Stimulated activated naive B cell treated with anti-CD40 and anti-IgM and Interleukin-4, amounts not matched to agents 10 μg/mL and 1 μg/mL and 100 μg/mL, for 72 hours (primary cell): ENCODE measurements at places on chromosomes 5 and 9.

- no peak for DNase-seq
Measured at GRCh38 chr9:38705917-38706316, 14.0 kb downstream of the FAM240B start.

GRCh38 chr9:81374459-81375186 is 314.7 kb downstream of the TLE1 start:
- no peak for DNase-seq

DNA sequence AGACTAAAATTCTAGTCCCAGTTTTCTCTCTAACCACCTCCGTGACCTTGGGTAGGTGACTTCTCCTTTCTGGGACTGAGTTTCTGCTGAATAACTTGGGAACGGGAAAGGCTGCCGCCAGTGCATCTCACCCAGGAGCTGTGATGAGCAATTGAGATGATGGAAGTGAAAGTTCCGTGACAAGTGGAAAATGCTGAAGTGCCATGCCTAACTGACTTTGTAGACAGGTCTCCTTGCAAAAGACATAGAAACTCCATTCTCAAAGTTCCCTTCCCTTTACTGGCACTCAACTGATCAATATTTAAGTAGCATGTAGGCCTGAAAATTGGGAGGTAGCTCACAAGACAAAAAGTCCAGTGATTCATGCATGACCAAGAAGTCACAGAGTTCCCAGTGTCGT is 6.3 kb upstream of the ADAM19 start:
- DNase-seq, result no peak

DNA sequence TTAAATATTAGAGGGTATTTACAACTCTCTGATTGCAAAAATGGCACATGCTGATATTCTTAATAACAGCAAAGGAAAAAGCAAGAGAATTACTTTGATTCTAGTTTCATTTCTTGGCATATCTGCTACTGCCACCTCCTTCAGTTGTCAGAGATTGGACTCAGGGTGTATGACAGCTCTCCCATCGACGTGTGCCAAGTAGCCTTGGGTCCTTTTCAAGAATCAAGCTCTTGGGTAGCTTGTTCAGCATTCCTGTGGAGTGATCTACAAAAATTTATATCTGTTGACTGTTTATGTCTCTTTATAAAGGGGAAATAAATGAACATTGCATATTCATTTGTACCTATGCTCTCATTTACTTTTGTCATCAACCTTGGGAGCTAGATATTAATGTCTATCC is 315.6 kb downstream of the PRR16 start:
- DNase-seq, result no peak

DNA sequence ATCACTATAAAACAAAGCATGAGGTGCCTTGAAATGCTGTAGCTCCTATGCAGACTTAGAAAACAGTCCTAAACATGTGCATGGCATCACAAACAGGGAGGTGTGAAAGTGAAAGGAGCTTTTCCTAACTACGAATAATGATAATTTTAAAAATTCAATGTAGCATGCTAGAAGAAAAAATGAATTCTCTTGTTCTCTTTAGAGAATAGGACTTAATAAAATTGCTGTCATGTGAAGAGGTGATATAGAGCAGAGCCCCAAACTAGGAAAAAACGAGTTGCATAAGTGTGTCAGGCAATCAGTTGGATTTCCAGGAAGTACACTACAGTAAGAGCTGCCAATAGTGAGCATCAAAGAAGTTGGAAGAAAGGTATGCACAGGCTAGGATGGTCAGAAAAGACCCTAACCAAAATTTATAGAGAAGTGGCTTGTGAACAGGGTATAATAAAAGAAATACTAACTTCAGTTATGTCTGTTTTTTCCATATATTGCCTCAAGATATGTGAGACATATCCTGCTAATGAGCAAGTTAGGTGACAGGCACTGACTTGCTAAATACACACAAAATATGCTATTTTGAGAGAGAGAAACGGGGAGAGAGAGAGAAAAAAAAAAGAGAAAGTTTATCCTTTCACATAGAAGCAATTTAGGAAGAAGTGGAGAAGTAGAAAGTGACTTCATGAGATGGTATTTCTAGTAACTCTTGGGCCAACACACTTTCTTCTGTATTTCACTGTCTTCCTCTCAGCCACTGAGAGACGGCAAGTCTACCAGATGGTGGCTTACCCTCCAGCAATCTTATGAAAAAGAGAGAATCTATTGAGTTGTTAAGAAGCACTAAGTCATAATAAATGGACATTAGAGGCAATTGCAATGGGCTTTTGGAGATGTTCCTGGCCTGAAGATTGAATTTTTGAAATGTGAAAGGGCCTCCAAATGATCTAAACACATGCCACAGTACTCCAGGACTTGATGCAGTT is 18.0 kb downstream of the ITGA2 start:
- DNase-seq, result no peak

DNA sequence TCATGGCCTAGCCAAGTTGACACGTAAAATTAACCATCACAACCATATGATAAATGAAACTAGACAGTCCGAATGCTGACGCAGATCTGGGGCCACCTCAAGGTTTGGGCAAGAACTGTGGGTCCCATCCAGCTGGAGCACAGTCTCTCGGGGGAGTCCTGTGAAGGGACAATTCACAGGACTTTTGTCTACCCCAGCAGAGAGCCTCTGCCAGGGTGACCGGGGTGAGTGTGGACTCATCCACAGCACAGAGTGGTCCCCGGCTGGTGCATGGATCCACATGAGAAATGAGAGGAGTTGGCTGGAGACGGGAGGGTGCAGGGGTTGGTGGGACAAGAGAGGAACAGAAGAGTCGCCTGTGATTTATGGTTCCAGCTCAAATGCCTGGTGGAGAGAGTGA is 17.7 kb upstream of the MED10 start:
- DNase-seq, result no peak

- DNase-seq, result no peak
Measured at GRCh38 chr5:31027721-31028120, 165.8 kb upstream of the CDH6 start.

- peak; percentile 5 for DNase-seq
Measured at GRCh38 chr9:2465921-2466460, 155.6 kb upstream of the VLDLR start.

GRCh38 chr9:3464033-3464638 is 61.7 kb downstream of the RFX3 start:
- DNase-seq, result no peak

GRCh38 chr5:848671-849111 is 2.1 kb downstream of the ZDHHC11 start:
- no peak for DNase-seq

GRCh38 chr5:169286572-169287300 is 14.2 kb downstream of the SLIT3 start:
- DNase-seq, result no peak

- no peak for DNase-seq
Measured at GRCh38 chr9:34563262-34563661, 26.3 kb downstream of the CNTFR start.

- no peak for DNase-seq
Measured at GRCh38 chr9:116656977-116657376, 30.1 kb upstream of the TRIM32 start.

- no peak for DNase-seq
Measured at GRCh38 chr9:2181792-2182191, 166.6 kb downstream of the SMARCA2 start.

DNA sequence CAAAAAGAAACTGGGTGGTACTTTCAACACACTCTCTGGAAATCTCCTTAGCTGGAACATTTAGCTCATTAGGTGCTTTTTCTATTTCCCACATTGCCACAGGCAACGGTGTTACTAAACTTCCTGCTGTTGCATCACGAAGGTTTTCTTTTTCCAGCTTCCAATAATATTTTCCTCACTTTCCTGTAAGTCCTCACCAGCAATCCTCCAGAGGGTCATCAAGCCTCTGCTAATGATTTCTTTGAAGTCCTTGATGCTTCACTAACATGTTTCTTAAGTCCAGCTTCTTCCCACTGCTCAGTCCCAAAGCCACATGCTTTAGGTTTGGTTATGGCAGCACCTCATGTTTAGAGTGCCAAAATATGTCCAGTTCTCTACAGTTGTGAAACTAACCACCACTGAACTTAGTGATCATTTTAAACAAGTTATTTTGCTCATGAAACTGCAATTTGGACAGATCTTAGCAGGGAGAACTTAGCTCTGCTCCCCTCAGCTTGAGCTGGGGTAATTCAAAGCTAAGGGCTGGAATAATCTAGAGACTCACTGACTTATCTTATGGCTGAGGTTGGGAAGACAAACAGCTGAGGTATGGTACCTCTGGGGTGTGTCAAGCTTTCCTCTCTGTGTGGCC is 39.9 kb upstream of the RETREG1 start:
- DNase-seq, result no peak

GRCh38 chr5:96051401-96051830 is 89.8 kb upstream of the ELL2 start:
- no peak for DNase-seq

DNA sequence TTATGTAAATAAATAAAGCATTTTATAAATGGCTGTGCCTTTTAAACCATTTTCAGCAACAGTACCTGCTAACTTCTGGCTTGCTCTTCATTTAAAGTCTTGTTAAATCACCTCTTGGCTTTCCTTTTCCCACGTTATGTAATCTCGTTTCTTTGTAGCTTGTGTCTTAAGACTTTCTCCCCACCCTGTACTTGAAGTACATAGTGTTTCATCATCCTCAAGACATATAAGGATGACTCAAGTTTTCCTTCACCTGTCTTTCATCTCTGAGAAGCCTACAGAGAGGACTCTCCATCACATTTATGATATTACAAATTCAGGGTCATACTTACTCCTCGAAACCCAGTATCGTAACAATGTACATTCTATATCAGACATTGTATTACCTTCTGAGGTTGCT is 33.9 kb downstream of the PRELID2 start:
- DNase-seq, result no peak

DNA sequence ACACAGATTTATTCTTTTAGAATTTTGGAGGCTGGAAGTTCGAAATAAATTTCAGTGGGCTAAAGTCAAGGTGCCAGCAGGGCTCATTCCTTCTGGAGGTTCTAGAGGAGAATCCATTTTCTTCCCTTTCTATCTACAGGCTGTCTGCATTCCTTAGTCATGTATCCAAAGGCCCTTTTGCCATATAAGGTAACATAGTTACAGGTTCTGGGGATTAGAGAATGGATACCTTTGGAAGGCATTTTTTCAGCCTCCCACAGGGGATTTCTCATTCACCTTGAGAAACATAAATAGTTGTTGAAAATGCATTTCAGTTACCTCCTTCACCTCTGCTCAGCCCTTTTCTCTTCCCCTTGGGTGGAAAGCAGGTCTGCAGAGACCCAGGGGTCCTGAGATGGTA is 280.0 kb upstream of the MAP3K1 start:
- DNase-seq, result no peak

GRCh38 chr5:10354048-10354872 is 765 bp downstream of the MARCHF6 start:
- peak; percentile 56 for DNase-seq

- no peak for DNase-seq
Measured at GRCh38 chr9:83032065-83032625, 30.8 kb downstream of the RASEF start.

DNA sequence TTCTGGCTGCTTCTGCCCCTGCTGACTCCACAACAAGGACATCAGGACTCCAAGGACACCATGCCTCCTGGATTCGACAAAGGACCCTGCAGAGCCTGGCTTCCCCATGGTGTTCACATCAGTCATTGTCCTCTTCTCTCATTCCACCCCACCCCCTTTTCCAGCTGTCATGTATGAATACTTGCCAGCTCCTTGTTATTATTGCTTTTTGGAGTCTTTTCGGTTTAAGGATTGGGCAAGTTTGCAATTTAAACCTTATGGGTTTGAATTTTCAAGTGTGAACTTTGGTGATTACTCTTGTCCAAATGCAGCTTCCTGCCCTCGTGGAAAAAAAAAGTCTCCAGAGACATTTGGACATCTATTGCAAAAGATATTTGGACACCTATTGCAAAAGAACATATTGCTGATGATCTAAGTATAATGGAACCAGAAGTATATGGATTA is 14.2 kb upstream of the LVRN start:
- no peak for DNase-seq

GRCh38 chr5:41219658-41220269 is 6.4 kb upstream of the C6 start:
- no peak for DNase-seq

DNA sequence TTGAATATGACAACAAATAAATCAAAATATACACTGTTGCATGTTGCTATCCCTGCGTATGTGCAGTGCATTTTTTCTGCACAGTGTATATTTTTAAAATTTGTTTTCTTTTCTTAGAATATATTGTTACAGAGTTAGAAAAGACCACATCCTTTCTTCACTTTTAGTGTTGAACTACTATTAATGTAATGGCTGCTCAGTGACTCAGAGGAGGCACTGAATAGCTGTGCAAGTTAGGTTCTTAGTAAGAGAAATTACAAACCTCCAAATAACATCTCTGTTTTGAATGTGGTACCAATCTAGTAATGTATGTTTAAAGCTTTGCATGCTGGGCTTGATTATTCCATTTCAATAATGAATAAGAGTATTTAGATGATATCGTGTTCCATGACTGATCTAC is 208.9 kb upstream of the PRR16 start:
- no peak for DNase-seq

GRCh38 chr9:114516913-114517312 is 11.6 kb upstream of the WHRN start:
- DNase-seq, result no peak

- no peak for DNase-seq
Measured at GRCh38 chr5:122050959-122051358, 27.1 kb downstream of the LOX start.

GRCh38 chr5:141101059-141101458 is 786 bp downstream of the PCDHB3 start:
- no peak for DNase-seq

- DNase-seq, result peak; percentile 80
Measured at GRCh38 chr5:132410451-132411303, 41.2 kb downstream of the SLC22A5 start.

- no peak for DNase-seq
Measured at GRCh38 chr5:123142957-123143356, 53.9 kb downstream of the PRDM6 start.

DNA sequence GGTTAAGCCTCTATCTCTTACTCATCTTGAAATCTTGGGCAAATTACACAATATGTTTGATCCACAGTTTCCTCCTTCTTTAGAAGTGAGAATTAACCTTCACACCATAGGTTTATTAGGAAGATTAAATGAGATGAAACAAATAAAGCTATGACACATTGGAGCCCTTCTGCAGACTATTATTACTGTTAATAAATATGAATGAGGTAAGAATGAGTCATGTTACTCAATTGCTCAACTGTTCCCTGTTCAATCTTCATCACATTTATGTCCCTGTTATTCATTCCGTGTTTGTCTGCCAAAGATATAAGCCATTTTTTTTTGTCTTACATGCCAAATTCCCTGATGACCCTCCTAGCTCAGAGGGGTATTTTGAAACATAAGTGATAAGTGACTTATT is 52.1 kb upstream of the PAPPA start:
- no peak for DNase-seq

- no peak for DNase-seq
Measured at GRCh38 chr5:109630093-109630492, 59.6 kb upstream of the MAN2A1 start.

- no peak for DNase-seq
Measured at GRCh38 chr9:29906065-29906464, 2332.8 kb upstream of the C9orf72 start.

GRCh38 chr5:133353741-133354140 is 258.6 kb downstream of the FSTL4 start:
- no peak for DNase-seq

GRCh38 chr5:132471151-132471907 is 19.2 kb downstream of the IRF1 start:
- no peak for DNase-seq

- peak; percentile 72 for DNase-seq
Measured at GRCh38 chr5:89343666-89344065, 460.7 kb upstream of the MEF2C start.
